ENCODE measurements at places on chromosomes 13 and 19.

- DNase-seq = no peak
Measured at GRCh38 chr13:80906860-80907259, 565.9 kb upstream of the SPRY2 start.

DNA sequence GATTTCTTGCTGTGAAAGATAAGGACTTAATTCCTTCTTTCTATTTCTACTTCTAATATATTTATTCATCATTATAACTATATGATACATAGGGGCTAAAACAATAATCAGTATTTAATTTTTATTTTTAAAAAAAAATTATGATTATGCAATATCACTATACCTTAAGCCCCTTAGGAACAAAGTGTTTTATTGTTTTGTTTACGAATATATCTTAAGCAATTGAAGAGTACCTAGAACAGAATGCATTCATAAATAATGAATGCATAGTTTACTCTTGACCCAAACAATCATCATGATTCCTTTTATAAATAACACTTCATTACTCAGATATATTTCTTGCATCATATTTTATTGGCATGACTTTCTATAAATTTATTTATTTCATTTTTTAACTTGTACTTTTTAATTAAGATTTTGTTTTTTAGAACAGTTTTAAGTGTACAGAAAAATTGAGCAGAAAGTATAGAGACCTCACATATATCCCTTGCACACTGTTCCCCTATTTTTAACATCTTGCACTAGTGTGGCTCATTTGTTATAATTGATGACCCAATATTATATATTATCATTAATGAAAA, 339.9 kb upstream of the SPRY2 start:
- no peak for DNase-seq

- no peak for DNase-seq
Measured at GRCh38 chr13:99074693-99075092, 96.8 kb upstream of the DOCK9 start.

GRCh38 chr19:710767-711166, 2.0 kb downstream of the PALM start:
- no peak for DNase-seq

DNA sequence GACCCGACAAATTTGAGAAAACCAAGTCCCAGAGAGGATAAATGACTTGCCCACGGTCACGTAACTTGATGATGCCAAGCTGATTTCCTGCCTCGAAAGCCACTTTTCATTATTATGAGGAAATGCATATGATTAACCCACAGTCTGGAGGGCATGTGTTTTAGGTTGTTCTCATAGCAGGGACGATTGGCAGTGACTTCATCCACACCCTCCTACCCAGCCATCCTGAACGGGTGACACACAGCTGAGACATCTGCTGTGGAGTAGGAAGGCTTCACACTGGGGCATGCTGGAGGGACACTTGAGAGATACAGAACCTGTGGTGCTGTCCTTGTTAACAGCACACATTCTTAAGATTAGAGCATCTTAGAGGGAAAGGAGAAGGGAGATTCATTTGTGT, 65.4 kb upstream of the WDFY2 start:
- no peak for DNase-seq

- no peak for DNase-seq
Measured at GRCh38 chr13:45951724-45952123, 100.2 kb upstream of the SIAH3 start.

- no peak for DNase-seq
Measured at GRCh38 chr13:41313117-41313516, 2.0 kb downstream of the NAA16 start.
